Kidney (tissue), 22 donors: ENCODE measurements at places on chromosomes 1 and 21. TPM values are rescaled to one million over a fixed set of nuclear protein-coding genes. Genes with fewer than 3 reads are reported as not detected.
A peak's percentile ranks its signal among the peaks of the same experiment; 100 is the strongest.

METTL13 gene
- total RNA-seq: 29.0 TPM

CD55 gene
- total RNA-seq: 69.5 TPM

FCRL4 gene
- not detected for total RNA-seq

ABCA4 gene
- 1.5 TPM for total RNA-seq

TRAF3IP3 gene
- 16.4 TPM for total RNA-seq

TAGLN2 gene
- total RNA-seq: 358 TPM

- no peak for DNase-seq
Measured at GRCh38 chr1:209819058-209819457, 8.7 kb upstream of the UTP25 start.

DNA sequence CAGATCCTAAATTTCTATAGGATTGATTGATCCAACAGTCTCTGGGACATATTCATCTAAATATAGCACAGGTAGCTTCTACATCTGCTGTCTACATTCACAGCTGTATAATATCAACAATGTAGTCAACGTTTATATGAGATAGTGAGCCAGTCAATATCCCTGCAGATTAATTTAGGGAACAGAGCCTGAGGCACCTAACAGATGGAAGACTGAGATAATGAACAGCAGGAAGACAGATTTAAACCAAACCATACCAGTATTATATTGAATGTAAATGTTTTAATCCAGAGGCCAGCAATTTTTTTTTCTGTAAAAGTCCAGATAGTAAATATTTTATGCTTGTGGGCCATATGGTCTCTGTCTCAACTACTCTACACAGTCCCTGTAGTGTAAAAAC is 2072.4 kb downstream of the MRPL39 start:
- DNase-seq: no peak

GRCh38 chr1:1776672-1777582 is 1.3 kb downstream of the NADK start:
- no peak for DNase-seq

DNA sequence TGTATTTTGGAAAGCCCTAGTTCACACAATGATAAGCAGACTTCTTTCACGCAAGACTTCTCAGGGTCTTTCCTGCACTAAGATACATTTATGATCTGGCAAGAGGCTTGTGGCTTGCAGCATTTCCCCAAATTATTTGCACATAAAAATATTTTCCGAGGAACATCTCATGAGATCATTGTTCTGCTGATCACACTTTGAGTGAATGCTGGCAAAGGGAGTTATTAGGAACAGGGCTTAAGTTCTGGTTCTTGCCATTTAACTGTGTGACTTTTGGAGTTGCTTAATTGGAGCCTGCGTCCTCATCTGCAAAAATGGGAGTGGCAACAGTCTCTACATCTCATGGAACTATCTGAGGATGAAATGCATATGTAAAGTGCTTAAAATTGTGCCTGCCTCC is 50.2 kb downstream of the GADD45A start:
- no peak for DNase-seq

GRCh38 chr1:226479474-226479873 is 69.1 kb upstream of the STUM start:
- no peak for DNase-seq

- no peak for DNase-seq
Measured at GRCh38 chr1:63690966-63691700, 82.7 kb upstream of the ROR1 start.

- DNase-seq: peak; percentile 68
Measured at GRCh38 chr1:162918151-162918754, 57.3 kb upstream of the CCDC190 start.

- DNase-seq: no peak
Measured at GRCh38 chr1:208724079-208724478, 479.9 kb upstream of the PLXNA2 start.

GRCh38 chr1:55473661-55474060 is 258.5 kb upstream of the USP24 start:
- DNase-seq: no peak

GRCh38 chr1:116907351-116907750 is 2.4 kb upstream of the PTGFRN start:
- DNase-seq: no peak

- DNase-seq: no peak
Measured at GRCh38 chr1:54237586-54237985, 37.6 kb downstream of the MRPL37 start.

GRCh38 chr1:72851597-72851996 is 569.3 kb upstream of the NEGR1 start:
- no peak for DNase-seq

DNA sequence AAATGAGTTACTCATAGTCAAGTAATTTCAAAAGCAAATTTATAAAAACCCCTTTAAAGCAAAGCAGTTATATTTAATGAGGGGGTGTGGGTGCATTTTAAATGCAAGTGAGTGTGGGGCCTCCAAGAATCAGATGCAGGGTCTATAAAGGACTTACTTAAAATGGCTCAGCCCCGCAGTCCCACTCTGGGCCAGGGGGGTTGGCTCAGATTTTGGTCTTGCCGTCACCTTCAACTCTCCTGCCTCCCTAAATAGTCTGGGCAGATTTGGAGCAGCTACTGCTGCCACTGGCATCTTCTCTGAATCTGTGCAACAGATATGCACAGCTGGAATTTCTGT is 16.2 kb downstream of the AMPD2 start:
- no peak for DNase-seq

GRCh38 chr1:15246960-15247614 is at the start of gene FHAD1:
Gene FHAD1, plus strand, starts transcription at chr1:15247223. Its CDS starts 4,562 bp downstream, at chr1:15251785.
- peak; percentile 94 for DNase-seq

DNA sequence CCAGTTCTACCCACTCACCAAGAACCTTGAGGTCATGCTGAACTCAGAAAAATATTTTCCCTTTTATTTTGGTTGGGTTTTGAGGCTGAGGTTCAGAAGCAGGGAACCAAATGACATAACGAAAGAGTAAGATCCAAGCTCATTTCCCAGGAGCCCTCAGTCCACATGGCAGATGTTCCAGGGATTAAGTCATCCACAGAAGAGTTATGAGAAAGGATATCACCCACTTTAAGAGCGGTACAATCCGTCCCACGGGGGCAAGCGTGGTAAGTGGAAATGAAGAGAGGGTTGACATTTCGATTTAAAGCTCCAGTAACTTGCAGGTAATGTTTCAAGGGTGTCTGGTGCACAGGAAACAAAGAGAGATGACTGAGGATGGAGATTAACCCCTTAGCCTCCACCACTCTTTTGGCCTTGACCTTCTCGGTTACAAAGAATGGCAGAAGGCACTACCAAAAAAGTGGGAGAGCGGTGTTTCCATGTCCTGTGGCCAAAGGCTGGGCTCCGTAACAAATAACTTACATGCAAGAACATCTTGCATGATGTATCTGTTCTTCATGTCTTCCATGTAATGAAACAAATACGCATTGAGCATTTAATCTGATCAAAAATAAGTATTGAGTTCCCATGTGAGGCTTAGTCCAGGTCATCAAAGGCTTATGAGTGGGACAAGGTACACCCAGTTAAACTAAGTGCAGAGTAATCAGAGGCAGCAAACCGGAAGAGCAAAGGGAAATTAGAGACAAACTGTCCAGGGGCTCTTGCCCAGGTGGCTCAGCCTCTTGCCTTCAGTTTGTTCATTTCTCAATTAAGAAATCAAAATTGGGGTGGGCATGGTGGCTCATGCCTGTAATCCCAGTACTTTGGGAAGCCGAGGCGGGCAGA is 241.4 kb downstream of the TOMM20 start:
- DNase-seq: peak; percentile 61

DNA sequence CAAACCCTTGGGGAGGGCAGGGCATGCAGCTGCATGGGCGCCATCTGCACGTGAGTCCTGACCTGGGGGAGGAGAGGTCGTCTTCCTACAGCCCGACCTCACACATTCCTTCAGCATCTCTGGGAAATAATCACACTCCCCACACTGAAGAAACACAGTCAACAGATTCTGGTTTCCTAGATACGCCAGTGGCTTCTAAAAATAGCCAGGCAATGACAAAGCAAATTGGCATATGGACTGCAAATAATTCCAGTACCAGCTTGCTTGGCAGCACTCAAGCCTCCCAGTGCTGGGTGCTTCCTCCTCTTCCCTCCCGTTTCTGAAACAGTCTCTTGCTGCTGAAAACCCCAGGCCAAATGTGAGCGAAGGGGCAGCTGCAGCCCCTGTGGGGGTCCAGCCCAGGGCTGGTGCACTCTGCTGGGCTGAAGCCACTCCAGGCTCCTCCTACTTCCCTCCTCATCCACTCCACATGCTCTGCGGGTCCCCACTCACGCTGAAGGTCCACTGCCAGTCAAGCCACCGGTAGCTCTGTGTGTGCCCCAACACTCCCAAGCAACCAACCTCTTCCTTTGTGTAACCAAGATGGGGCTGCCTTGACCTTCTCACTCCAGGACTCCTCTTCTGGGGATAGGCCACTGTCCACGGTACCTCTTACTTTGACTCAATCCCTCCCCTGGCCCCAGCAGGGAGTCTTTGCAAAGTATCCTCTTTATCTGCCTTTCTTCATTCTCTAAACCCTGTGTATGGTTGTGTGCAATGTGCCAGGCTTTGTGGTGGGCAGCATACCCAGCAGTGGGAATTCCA is 69.0 kb downstream of the KCND3 start:
- DNase-seq: no peak

DNA sequence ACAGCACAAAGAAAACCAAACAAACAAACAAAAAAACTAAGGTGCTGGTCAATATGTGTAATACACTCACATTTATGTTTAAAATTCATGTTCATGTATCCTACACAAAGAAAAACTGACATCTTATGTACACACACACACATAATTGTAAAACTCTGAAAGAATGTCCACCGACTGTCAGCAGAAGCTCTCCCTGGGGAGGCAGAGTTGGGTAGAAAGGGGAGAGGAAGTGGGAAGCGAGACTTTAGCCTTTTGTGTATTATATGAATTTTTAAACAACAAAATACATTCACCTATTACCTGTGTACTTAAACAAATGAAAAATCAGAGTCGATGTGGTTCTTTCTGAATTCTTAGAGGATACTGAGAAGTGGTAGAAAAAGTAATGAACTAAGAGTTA is 88.3 kb downstream of the ABCA4 start:
- no peak for DNase-seq
